SIG-M5 (cell line): ENCODE measurements at places on chromosomes 11 and 22.

GRCh38 chr22:26884921-26885320 is 227.5 kb downstream of the MIAT start:
- no peak for DNase-seq

DNA sequence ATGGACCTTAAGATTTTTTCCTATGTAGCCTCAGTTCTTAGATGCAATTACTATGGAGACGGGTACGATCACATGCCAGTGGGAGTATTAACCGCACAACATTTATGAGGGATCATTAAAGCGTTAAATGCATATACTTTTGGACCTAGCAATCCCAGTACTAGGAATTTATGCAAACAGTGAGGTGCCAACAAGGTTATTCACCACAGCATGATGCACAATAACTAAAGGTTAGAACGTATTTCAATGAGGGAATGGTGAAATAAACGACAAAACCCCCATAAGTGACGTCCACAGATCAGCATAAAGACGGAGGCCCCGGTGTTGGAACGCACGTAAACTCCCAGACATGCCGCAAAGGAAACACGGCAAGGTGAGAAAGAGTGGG is 539 bp downstream of the SIRT3 start:
- no peak for DNase-seq

DNA sequence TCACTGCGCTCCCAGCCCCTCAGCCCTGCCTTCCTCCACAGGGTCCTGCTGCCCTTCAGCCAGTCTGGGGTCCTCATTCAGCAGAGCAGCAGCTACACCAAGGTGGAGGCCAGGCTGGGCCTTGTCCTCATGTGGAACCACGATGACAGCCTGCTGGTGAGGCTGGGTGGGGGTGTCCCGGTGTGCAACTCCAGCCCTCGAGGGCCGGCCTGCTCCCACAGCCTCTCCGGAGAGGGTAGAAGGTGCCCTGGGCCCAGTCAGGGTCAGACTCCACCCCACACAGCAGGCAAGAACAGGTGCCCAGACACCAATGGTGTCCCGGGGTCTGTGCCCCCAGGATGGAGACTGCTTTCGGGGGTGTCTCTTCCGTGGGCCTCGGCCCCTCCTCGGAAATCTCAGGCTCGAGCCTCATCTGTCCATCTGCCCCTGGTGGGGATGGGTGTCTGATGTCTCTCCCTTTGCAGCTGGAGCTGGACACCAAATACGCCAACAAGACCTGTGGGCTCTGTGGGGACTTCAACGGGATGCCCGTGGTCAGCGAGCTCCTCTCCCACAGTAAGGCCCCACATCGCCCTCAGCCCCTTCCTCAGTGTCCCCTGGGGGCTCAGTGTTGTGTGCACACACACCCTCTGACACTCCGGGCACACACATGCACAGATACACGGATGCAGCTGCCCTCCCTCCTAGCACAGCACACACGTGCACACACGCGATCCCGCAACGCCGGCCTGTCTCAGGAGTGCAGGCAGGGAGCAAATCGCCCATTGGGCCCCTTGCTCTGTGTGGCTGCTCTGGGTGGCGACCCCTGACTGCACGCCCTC is 4.9 kb downstream of the MUC5AC start:
- DNase-seq, result no peak

DNA sequence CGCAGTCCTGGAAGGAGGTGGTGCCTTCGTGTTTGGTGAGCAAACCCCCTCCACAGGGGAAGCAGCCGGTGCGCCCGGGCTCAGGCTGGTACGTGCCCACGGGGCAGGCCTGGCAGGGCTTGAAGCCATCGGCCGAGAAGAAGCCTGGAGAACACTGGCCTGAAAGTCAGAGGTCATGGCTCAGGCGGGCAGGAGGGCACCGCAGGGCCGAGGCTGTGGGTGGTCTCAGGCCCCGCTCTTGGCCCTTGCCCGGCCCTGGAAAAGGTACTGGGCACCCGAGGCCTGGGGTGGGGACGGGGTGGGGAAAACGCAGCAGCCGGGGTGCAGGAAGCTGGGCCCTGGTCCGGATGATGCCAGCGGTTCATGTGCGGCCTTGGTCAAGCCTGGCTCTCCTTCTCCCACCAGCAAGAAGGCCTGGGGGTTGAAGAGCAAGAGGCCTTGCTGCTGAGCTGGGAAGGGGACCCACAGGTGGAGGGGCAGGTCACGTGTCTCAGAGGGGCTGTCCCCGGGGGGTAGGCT is 25.6 kb upstream of the TTLL12 start:
- DNase-seq, result no peak

- no peak for DNase-seq
These were observed 9.5 kb downstream of the APOL6 start for GRCh38 chr22:35657571-35658312.

- no peak for DNase-seq
These were observed 3.3 kb downstream of the FGF19 start for GRCh38 chr11:69700278-69701140.

DNA sequence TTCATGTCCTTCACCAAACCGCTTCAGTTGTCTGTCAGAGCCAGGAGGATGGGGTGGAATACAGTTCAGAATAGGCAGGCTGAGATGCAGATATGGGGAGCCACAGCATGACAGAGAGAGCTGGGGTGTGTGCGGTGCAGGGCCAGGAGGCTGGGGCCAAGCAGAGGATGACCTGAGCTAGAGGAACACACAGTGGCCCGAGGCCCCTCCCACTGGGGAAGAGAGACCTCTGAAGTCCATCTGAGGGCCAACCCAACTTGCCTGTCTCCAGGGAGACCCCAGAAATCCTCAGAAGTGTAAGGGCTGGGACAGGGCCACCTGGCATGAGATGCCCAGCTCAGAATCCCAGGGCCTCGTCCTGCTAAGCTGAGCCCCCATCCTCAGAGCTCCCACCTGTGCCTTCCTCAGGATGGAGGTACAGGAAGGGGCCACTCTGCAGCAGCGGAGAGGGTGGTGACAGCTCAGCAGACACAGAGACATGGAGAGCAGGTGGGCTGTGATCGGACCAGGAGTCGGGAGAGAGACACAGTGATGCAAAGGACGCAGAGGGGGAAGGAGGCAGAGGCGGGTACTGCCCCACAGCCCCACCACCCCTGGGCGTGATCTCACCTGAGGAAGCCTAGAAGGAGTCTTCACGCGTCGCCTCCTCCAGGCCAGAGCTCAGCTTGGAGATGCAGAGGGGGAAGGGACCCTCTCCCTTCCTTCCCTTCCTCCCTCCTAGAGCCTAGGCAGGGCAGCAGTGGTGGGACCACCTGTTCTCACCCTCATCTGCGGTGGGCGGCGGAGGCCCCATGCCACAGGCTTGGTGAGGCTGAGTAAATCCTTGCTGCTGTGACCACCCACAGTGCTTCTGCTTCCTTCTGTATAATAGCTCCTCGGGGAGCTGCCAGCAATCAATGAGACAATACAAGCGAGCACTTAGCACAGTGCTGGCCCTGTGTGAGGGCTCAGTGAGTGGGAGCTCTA is 9.1 kb upstream of the TUB start:
- DNase-seq, result no peak

DNA sequence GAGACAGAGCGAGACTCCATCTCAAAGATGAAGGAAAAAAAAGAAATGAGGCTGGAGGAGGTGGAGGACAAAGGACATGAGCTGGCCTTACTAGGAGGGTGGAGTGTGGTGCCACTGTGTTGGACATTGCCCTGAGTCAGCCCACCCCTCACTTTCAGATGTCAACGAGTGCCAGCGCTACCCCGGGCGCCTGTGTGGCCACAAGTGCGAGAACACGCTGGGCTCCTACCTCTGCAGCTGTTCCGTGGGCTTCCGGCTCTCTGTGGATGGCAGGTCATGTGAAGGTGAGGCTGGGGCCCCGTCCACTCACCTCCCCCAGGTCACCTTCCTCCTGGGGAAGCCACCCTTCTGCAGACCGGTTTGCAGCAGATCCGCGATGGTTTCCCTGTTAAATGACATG is 40.6 kb downstream of the FBLN1 start:
- no peak for DNase-seq

- DNase-seq, result no peak
These were observed 112.0 kb upstream of the MTNR1B start for GRCh38 chr11:92857407-92857806.

- DNase-seq, result no peak
These were observed 80.1 kb downstream of the ADAMTS15 start for GRCh38 chr11:130528298-130529261.

GRCh38 chr11:96708219-96708878 is 318.5 kb downstream of the JRKL start:
- no peak for DNase-seq

DNA sequence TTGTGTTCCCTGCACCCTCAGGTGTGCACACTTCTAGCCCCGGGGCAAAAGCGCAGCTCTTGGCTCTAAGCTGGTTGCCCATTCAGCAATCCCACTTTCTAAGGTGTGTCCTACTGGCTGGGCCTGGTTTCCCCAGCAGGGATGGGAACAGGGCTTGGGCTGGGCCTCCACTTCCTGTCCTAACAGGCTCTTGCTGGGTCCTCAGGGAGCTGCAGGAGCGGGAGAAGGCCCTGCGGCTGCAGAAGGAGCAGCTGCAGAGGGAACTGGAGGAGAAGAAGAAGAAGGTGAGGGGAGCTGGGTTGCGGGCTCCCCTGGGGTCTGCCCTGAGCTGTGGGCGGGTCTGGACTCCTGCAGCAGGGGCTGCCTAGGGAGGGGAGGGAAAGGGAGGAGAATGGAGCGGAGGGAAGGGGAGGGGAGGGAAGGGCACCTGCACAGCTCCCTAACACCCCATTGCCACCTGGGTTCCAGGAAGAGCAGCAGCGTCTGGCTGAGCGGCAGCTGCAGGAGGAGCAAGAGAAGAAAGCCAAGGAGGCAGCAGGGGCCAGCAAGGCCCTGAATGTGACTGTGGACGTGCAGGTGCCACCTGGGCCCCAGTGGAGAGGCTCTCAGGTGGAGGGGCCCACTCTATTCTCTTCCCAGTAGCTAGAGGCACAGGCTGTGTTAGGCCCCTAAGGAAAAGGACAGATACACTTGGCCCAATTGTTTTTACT is 24.6 kb downstream of the INCENP start:
- DNase-seq, result no peak

- DNase-seq, result no peak
These were observed 712.2 kb downstream of the ETS1 start for GRCh38 chr11:127875131-127875530.

- no peak for DNase-seq
These were observed 155.8 kb downstream of the CADM1 start for GRCh38 chr11:115348416-115348815.

DNA sequence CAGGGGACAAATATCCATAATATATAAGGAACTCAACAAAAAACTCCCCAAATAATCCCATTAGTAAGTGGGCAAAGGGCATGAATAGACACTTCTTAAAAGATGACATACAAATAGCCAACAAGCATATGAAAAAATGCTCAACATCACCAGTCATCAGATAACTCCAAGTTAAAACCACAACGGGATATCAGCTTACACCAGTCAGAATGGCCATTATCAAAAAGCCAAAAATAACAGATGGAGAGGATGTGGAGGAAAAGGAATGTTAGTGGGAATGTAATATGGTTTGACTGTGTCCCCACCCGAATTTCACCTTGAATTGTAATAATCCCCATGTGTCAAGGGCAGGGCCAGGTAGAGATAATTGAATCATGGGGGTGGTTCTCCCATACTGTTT is 350.1 kb downstream of the GUCY1A2 start:
- no peak for DNase-seq

GRCh38 chr11:73760135-73760678 is 667 bp downstream of the RAB6A start:
- no peak for DNase-seq

DNA sequence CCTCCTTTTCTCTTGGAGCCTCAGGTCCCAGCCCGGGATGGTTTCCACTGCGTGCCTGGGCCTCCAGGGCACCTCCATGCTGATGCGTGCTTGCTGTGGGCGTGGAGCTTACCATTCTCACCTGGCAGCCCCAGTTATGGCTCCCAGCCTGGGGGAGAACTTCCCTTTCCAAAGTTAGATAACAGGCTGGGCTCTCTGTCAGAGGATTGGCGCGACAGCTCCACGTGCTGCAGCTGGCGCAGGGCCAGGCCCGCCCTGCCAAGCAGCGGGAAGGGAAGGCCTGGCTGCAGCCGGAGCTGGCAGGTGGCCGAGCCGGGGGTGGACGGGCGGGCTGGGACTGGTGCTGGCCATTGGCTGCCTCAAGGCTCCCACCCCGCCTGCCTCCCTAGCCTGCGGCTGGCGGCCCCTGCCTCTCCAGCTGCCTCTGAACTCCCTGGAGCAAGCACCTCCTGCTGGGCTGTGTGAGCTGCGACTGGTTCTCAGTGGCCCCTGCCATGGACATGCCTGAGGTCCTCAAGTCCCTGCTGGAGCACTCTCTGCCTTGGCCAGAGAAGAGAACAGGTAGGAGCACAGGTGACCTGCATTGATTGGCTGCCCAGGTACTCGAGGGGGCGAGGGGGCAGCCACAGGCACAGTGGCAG is 14.6 kb upstream of the TEF start:
- no peak for DNase-seq

GRCh38 chr11:334264-334994 is 13.8 kb upstream of the IFITM3 start:
- no peak for DNase-seq

GRCh38 chr11:63736864-63737263 is 31.7 kb downstream of the ZFTA start:
- DNase-seq, result no peak

DNA sequence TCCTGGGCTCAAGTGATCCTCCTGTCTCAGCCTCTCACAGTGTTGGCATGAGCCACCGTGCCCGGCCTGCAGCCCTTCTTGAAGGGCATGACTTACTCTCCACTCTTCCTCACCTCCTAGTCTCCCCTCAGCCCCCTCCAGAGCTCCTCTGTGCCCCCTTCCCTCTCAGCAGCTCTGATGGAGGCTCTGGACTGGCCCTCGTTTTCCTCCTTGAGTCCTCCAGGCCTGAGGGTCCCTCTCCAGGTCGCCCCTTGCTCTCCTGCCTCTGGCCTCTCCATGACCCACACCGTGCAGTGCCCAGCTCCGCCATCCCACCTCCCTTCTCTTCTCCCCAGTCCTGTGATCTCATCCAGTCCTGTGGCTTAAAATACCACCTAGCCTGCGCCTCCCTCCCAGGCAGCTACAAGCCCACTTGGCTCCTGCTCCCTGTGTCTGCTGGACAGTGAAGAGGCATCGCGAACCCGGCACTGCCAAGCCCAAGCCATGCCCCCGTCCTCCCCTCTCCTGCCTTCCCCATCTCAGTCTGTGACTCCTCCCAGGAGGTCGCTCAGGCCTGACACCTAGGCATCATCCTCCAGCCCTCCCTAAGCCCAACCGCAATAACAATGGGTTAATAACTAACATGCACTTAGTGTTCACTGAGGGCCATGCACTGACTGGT is 11.9 kb downstream of the KCNJ4 start:
- DNase-seq, result no peak

DNA sequence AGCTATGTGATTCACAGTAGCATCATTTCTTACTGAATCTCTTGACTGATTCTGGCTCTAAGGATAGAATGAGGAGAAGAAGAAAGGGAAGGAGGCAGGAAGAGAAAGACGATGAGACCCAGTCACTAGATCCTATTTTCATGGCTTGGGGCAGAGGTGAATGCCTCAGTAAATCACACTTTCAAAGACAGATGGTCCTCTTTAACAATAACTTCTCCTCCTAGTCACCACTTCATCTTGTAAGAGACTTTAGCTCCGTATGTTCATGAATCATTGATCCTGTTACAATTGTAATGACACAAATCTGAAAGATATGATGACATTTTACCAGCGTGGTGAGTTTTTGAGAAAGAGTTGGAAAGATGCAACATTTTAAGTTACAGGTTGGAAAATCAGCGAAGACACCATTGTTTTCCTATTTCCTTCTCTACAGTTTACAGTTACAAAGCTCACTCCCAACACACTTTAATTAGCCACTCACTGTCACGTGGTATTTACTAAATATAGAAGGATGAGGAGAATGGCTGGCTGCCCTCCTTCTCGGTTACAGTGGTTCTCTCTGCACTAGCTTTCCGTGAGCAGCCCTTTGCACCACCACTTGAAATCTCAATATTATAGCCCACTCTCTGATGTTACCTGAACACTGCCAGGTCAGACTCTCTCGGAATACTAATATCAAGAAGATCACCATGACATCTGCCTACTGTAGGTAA is 205.8 kb downstream of the CADM1 start:
- DNase-seq, result no peak
